ENCODE measurements at places on chromosomes 16 and 17.

- peak overlapping the region; percentile 30 for H3K4me3 ChIP-seq
- H3K27ac ChIP-seq = no peak overlapping the region
- H3K36me3 ChIP-seq = no peaks in the 10 kb centered on the region
- DNase-seq = no peak
- no peaks in the 10 kb centered on the region for H3K4me1 ChIP-seq
Measured at GRCh38 chr16:12901204-12901596, 198 bp upstream of the SHISA9 start.

- no peak for DNase-seq
- H3K36me3 ChIP-seq = peaks cover 7% of the 10 kb centered on the region
Measured at GRCh38 chr17:56830726-56831368, 2.9 kb downstream of the C17orf67 start.

- peaks cover 15% of the 10 kb centered on the region for H3K4me1 ChIP-seq
- peak; percentile 72 for DNase-seq
- H3K27me3 ChIP-seq = no peaks in the 10 kb centered on the region
- H3K27ac ChIP-seq = peak overlapping the region; percentile 44
Measured at GRCh38 chr16:66188917-66189725, 177.4 kb upstream of the CDH5 start.

DNA sequence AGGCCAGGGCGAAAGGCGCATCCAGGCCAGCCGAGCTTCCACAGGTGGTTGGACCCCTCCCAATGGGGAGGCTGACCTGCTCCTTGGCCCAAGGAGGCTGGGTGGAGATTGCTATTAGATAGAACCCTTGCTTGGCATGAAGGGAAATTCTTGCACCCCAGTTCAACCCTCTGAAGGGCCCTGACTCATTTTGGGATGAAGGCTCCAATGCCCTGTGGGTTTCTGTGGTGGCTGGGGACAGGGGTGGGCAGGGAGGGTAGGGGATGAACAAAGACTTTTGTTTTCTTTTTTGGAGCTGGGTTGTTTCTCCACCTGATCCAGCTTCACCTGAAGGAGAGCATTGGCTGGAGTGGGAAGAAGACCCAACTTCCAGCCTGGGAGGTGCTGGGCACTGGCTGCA, 16.7 kb upstream of the TBX21 start:
- DNase-seq = no peak
- no peak overlapping the region for H3K27ac ChIP-seq
- H3K36me3 ChIP-seq = peaks cover 4% of the 10 kb centered on the region
- peaks cover 5% of the 10 kb centered on the region for H3K4me1 ChIP-seq

DNA sequence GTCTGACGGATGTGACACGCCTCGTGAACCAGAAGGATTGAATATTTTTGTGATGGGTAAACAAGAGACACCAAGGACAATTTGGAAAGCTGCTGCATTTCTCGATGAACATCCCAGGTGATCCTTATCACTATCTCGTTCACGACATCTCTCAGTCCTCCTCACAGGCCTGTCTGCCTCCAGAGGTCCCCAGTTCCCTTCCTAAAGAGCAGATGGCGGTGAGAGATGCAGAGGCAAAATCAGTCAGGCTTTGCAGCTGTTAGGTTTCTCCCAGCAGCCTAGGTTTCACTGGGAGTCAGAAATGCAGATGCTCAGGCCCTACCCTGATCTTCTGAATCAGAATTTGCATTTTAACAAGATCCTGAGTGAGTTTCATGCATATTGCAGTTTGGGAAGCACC, 23.6 kb downstream of the SCPEP1 start:
- no peak overlapping the region for H3K4me3 ChIP-seq
- H3K27ac ChIP-seq = no peak overlapping the region
- DNase-seq = no peak
- no peaks in the 10 kb centered on the region for H3K27me3 ChIP-seq
- H3K4me1 ChIP-seq = no peaks in the 10 kb centered on the region
- peaks cover 95% of the 10 kb centered on the region for H3K36me3 ChIP-seq

- H3K4me3 ChIP-seq = no peak overlapping the region
- H3K27me3 ChIP-seq = no peaks in the 10 kb centered on the region
- peaks cover 15% of the 10 kb centered on the region for H3K36me3 ChIP-seq
- no peak for DNase-seq
- H3K4me1 ChIP-seq = peaks cover 17% of the 10 kb centered on the region
Measured at GRCh38 chr17:47837401-47838039, 3.6 kb downstream of the SCRN2 start.

- no peaks in the 10 kb centered on the region for H3K36me3 ChIP-seq
- H3K4me3 ChIP-seq = no peak overlapping the region
- H3K27ac ChIP-seq = peak overlapping the region; percentile 87
- H3K27me3 ChIP-seq = no peaks in the 10 kb centered on the region
Measured at GRCh38 chr16:11639925-11640899, 28.0 kb upstream of the SNN start.

DNA sequence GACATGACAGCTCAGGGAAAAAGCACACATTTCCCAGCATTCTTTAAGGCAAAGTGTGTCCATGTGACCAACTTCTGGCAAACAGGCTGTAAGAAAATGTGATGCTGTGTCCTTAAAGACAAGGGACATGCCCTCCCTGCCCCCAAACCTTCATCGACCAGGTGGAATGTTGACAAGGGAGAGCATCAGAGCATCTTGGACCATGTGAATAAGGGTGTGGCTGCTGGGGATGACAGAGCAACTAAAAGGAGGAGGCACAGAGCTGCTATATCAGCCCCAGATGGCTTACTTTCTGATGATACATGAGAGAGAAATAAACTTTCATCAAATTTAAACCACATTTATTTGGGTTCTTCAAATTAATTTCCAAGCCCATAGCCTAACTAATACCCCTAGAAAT, 2.2 kb upstream of the ZNF23 start:
- no peaks in the 10 kb centered on the region for H3K36me3 ChIP-seq
- H3K27ac ChIP-seq = no peak overlapping the region
- H3K4me3 ChIP-seq = no peak overlapping the region
- DNase-seq = no peak
- no peaks in the 10 kb centered on the region for H3K27me3 ChIP-seq

- peaks cover 7% of the 10 kb centered on the region for H3K27me3 ChIP-seq
- no peak overlapping the region for H3K4me3 ChIP-seq
- peak overlapping the region; percentile 52 for H3K27ac ChIP-seq
- no peak for DNase-seq
Measured at GRCh38 chr17:10126616-10127501, 71.5 kb downstream of the GAS7 start.

DNA sequence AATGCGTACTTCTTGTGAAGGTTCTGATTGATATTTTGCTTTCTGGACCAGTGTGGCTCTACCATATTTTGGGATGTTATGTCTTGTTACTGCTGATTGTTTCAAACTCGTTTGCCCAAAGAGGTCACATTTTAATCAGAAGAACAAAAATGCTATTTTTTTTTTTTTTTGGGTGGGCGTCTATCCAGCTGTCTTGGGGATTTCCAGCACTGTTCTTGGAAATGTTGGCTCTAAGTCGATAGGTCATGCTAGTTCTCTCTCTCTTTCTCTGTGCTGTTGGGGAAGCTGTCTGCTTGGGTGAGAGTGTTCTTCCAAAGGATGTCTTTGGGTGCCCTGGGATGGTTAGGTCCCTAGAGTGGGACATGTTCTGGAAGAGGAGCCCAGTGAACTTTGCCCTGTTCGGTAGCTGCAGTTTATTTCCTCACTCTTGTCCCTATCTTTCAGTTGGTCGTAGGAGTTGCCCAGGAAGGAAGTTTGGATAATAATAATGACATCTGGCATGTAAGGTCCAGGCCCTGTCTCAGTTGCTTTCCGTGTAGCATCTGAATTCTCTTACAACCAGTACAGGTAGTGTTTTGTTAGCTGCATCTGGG, 2.9 kb downstream of the IRF8 start:
- no peaks in the 10 kb centered on the region for H3K36me3 ChIP-seq
- H3K27me3 ChIP-seq = no peaks in the 10 kb centered on the region
- H3K27ac ChIP-seq = no peak overlapping the region
- H3K4me1 ChIP-seq = peaks cover 9% of the 10 kb centered on the region

DNA sequence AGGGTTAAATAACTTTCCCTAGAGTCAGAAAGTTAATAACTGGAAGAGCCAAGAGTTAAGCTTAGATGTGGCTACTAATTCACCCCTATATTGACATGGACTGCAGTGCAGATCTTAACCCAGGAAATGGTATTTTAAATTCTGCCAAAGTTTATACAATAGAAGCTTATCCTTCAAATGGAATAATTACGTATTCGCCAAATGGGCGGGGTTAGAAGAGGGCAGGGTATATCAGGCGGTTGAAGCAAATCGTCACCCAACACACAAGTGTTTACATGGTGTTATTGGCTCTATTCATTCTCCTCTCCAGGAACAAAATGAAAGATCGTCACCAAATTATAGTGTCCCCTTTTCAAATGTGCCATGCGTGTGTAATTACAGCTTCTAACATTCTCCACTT, 182.7 kb downstream of the PRKCB start:
- H3K4me3 ChIP-seq = no peak overlapping the region
- no peaks in the 10 kb centered on the region for H3K4me1 ChIP-seq
- no peak overlapping the region for H3K27ac ChIP-seq
- no peaks in the 10 kb centered on the region for H3K36me3 ChIP-seq

DNA sequence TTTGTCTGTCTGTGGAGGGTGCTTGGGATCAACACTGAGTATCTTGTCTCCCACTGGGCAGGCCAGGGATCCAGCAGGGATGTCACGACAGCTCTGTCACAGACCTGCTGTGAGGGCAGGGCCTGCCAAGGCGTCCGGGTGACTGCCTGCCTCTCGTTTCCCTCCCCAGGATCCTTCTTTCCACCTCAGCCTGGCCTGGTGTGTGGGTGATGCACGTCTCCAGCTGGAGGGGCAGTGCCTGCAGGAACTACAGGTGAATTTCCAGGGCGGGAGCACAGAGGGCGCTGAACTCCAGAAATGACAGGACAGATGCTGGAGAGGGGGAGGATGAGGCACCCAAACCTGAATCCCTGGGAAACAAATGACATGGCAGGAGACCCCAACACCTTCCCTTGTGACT, 6.8 kb upstream of the MMP15 start:
- H3K36me3 ChIP-seq = peaks cover 54% of the 10 kb centered on the region
- H3K4me3 ChIP-seq = no peak overlapping the region
- no peak for DNase-seq
- H3K4me1 ChIP-seq = peaks cover 11% of the 10 kb centered on the region
- H3K27ac ChIP-seq = no peak overlapping the region
- no peaks in the 10 kb centered on the region for H3K27me3 ChIP-seq

DNA sequence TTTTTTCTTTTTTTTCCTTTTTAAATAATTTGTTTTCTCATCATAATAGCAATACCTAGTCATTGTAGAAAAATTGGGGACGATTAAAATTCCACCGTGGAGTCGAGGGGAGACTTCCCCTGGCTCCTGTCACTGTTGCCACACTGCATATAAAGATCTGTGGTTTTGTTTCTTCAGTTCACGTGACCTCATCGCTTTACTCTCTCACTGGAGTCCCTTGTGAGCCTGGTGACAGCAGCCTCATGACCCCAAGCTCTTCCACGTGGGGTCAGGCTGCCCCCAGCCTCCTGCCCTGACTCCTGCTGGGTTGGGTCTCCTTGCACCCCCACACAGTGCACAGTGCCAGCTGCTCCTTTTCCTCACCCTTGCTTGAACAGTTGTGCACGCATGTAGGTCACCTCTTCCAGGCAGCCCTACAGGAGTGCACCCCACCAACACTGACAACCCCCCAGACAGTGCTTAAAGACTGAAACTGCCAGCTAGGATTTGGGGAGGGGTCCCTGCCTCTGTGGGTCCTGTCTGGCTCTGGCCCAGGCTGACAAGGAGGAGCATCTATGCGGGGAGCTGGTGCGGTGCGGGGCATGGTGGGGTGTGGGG, 7.3 kb upstream of the METRNL start:
- DNase-seq = no peak
- no peak overlapping the region for H3K4me3 ChIP-seq
- H3K27me3 ChIP-seq = no peaks in the 10 kb centered on the region
- H3K27ac ChIP-seq = no peak overlapping the region
- H3K36me3 ChIP-seq = no peaks in the 10 kb centered on the region

GRCh38 chr17:17535957-17536356, 39.8 kb upstream of the RASD1 start:
- no peaks in the 10 kb centered on the region for H3K27me3 ChIP-seq
- H3K4me3 ChIP-seq = no peak overlapping the region
- peak; percentile 73 for DNase-seq

GRCh38 chr17:43412166-43412565, 13.4 kb downstream of the ARL4D start:
- no peaks in the 10 kb centered on the region for H3K36me3 ChIP-seq
- DNase-seq = no peak
- H3K4me3 ChIP-seq = no peak overlapping the region
- no peak overlapping the region for H3K27ac ChIP-seq

DNA sequence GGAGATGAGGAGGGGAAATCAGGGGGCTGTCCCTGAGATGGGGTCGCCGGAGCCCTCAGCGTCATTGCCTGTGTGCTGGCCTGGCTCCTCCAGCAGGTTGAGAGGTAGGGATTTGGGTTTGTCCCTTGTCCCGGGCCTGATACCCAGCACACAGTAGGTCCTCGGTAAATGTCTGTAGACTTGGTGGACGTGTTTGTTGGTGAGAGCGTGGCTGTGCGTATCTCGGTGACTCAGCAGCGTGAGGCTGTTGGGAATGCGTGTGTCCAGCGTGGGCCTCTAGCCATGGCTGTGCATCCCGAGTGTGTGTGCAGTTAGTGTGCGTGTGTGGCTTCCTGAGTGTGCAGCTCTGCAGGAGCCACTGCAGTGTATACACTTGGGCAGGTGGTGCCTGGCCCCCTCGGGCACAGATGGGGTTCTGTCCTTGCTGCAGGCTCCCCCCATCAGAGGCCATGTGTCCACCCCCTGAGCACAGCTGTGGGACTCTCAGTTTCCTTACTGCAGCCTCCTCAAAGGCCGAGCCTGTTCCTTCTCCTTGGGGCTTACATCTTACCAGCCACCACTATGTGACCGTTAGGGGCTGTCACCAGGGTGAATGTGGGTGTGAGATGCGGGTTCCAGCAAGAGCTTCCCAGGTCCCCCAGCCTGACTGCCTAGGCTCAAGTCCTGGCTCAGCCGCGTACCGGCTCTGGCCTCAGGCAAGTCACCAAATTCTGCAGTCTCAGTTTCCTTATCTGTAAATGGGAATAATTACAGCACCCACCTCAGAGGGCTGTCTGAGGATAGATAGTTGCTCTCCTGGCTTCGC, 5.7 kb downstream of the NECAB2 start:
- no peak overlapping the region for H3K27ac ChIP-seq
- peaks cover 26% of the 10 kb centered on the region for H3K27me3 ChIP-seq
- no peak for DNase-seq
- H3K36me3 ChIP-seq = no peaks in the 10 kb centered on the region

Data from tibial artery (tissue), 4 donors.